Lower lobe of right lung (tissue), 2 donors: ENCODE measurements at places on chromosomes 11 and 22.

- DNase-seq, result no peak
These were observed 6.0 kb downstream of the CBX7 start for GRCh38 chr22:39146256-39147101.

DNA sequence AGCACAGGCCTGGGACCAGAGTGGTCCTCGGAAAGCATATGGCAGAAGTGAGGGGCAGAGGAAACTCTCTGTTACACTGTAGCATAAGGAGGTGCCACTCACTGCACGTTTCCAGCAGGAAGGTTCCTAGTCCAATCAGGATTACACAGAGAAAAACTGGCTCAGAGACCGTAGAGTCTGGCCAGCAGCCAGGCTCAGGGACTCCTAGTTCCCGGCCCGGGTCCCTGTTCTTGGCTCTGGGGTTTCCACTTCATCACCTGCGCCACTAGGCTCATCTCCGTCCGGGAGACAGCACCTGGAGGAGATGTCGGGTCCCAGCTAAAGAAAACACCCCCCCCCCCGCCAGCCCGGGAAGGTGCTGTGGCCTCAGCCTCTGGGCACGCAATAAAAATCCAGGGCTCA lies 1.1 kb downstream of the TTLL12 start:
- no peak for DNase-seq

GRCh38 chr22:28963362-28963761 lies 80.0 kb downstream of the ZNRF3 start:
- DNase-seq, result no peak

GRCh38 chr22:36289406-36289870 lies 36.5 kb downstream of the APOL1 start:
- peak; percentile 80 for DNase-seq

DNA sequence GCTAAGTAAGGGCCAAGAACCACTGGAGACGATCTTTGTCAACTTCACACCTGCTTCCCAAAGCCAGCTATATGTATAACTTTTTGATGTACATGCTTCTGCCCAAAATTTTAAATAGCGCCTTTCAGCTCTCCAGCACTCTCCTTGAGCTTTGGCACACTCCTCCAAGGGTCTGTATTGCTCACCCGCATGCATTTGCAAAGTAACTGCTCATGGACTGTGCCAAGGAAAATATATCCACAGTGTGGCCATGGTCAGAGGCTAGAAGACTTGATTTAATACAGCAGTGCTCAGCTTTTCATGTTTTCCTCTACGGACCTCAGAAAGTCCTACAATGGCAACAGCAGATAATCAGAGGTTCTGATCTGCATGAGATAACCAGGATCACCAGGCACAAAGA lies 550.1 kb downstream of the SOX6 start:
- no peak for DNase-seq

GRCh38 chr22:47775191-47775590 lies 1012.7 kb downstream of the TBC1D22A start:
- no peak for DNase-seq

DNA sequence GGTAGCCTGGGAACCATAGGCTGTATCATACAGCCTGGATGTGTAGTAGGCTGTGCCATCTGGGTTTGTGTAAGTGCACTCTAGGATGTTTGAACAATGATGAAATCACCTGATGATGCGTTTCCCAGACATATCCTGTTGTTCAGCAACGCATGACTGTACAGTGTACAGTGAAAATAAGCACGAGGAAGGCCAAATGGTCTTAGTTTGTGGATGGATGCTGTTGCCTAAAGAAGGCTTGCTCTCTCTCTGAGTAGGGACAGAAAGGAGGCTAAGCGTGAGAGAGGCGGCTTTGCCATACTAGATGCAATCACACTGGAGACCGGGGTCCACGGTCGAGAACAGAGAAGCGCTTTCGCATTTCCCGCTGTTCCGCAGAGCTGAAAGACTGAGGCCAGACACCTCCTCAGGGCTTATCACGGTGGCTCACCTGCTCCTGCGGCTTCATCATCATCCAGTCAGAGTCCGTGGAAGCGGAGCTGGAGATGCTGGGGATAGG lies 27.6 kb upstream of the APLP2 start:
- DNase-seq, result no peak

- no peak for DNase-seq
These were observed 1.7 kb downstream of the CCDC157 start for GRCh38 chr22:30358541-30358940.

GRCh38 chr22:48705917-48706605 lies 1121.6 kb downstream of the BRD1 start:
- DNase-seq, result no peak
